ENCODE measurements at places on chromosomes 4 and X.

DNA sequence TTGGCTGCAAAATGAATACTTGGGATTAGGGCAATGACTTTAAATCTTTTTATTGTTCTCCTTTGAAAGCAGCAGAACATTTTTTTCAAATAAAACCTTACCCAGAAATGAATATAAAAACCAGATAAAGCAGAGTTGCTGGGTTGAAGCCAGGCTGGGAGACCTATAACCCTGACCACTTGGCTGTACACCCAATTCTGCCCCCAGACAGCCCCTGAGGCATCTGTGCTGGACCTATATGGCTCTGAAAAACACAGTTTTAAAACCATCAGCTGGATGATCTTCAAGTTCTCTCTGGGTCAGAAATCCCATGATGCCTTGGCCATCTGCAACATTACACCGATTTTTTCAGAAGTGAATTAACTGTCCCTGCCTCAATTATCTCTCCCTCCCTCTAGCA, 23.7 kb upstream of the GLRA2 start:
- no peak for DNase-seq

DNA sequence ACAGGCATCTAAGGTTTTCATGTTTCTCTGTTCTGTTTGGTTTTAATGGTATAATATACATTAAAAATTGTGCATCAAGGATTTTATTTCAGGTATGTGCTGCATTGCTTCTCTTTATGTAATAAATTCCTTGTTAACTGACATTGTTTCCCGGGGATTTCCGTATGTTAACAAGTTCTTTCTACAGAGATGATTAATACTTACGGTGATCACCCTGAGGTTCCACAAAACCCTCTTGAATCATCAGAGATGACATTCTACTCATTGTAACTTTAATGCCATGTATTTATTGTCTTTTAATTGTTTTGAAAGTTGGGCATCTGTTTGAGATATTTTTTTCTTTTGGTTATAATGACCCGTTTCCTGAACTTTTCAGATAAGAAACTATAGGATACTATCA, 37.5 kb downstream of the ARHGAP10 start:
- DNase-seq, result no peak

- DNase-seq, result no peak
Measured at GRCh38 chr4:10577508-10578426, 106.8 kb downstream of the CLNK start.

DNA sequence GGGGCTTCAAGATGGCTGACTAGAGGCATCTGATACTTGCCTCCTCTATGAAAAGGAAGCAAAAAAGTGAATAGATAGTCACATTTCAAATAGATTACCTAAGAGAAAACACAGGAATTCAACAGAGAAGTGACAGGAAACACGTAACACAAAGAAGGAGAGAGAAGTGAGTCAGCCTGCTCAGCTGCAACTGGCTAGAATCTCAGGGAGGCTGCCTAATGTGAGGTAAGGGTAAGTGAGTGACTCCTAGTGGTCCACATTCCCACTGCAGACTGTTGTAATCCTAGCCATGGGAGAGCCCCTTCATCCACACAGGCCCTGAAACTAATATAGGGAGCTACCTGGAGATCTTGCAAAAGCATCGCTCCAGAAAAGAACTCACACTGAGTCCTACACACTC, 179.2 kb downstream of the SLC7A11 start:
- DNase-seq, result no peak

DNA sequence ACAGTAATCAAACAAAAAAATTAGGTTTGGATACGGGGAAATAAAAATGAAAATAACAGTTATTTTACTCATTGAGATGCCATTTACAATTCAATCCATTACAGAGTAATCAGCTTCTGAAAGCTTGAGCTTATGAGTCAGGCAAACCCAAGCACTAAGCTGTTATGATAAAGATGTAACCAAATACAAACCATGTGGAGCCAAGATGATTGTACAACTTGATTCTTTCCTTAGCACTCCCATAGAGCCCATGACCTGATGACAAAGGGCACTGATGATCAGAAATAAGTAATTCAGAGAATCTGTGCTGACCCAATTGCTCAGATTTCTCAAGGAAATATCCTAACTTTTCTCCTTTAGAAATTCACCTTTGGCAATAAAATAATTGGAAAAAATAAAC, 40.5 kb upstream of the PRKG2 start:
- DNase-seq, result no peak
